Upper lobe of right lung (tissue), 1 donor: ENCODE measurements at places on chromosomes 2 and 18. TPM values are rescaled to one million over a fixed set of nuclear protein-coding genes. Genes with fewer than 3 reads are reported as not detected.

The COBLL1 gene
- total RNA-seq = 95.3 TPM

The IRS1 gene
- total RNA-seq = 10.6 TPM

The C2orf81 gene
- total RNA-seq = 2.1 TPM

The IL1F10 gene
- total RNA-seq = not detected

The CD8B2 gene
- total RNA-seq = not detected

The CNRIP1 gene
- total RNA-seq = 23.8 TPM

The SOS1 gene
- 37.0 TPM for total RNA-seq

The TMEM247 gene
- total RNA-seq = not detected

The GRB14 gene
- total RNA-seq = 8.9 TPM

The UGT1A4 gene
- total RNA-seq = not detected

The LDLRAD4 gene
- total RNA-seq = 18.4 TPM

The IL1RN gene
- total RNA-seq = 41.7 TPM

The LRRTM4 gene
- total RNA-seq = 0.41 TPM

The CTAGE1 gene
- not detected for total RNA-seq

The HADHB gene
- 105 TPM for total RNA-seq
